Osteocyte (in vitro differentiated cells): ENCODE measurements at places on chromosomes 11 and 22.

DNA sequence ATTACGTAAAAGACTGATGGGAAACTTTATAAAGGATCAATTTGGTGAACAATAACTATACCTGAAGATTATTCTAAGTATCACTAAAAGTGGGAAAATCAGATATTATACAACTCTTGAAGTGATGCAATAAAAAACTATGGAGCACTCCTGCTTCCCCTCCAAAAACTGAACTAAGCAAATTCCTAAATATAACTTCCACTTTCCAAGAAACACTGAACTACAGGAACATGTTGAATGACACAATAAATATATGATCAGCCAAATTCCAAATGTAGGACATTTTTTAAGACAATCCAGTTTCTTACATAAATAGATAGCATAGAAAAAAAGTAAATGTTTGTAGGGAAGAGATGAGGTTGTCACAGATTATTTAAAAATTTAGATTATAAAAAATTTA lies 102.1 kb upstream of the APOA1 start:
- DNase-seq, result no peak

- DNase-seq, result no peak
These were observed 10.8 kb downstream of the DNAL4 start for GRCh38 chr22:38783095-38783615.

GRCh38 chr22:46240506-46240905 lies 9.6 kb downstream of the CDPF1 start:
- DNase-seq, result no peak

- no peak for DNase-seq
These were observed 12.6 kb upstream of the SPON1 start for GRCh38 chr11:13949876-13950275.

DNA sequence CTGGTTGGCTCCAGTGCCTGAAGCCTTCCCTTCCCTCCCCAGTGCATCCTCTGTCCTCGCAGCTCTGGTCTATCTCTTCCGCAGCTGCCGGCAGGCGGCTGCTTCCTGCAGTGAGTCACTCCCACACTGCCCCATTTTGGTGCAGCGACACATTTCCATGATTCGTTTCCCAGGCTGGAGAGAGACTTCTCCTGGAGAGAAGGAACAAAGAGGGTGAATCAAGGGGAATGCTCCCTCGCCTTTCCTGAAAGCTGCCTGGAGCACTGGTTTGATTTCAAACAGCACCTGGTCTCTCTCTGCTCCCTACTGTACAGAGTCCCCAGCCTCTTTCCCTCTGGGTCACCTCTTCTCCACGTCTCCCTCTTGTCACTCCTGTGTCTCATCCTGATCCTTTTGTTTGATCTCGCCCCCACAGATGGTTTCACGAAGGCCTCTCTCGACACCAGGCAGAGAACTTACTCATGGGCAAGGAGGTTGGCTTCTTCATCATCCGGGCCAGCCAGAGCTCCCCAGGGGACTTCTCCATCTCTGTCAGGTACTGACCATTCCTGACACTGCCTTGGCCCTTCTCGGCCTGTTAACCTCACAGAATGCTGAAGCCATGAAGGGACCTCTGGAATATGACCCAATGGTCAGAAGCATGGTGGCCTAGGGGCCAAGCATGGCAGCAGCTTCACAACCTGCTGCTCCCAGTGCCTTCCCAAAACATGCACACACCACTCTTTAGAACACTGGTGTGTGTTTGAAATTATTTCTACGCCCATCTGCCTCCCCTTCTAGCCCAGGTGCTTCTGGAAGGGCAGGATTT lies at the start of gene TMA7B:
Gene TMA7B (plus strand): TSS at position 758 of the 808 bp plus-strand sequence. CDS start 3,978 bp downstream, outside the sequence.
- DNase-seq, result no peak

DNA sequence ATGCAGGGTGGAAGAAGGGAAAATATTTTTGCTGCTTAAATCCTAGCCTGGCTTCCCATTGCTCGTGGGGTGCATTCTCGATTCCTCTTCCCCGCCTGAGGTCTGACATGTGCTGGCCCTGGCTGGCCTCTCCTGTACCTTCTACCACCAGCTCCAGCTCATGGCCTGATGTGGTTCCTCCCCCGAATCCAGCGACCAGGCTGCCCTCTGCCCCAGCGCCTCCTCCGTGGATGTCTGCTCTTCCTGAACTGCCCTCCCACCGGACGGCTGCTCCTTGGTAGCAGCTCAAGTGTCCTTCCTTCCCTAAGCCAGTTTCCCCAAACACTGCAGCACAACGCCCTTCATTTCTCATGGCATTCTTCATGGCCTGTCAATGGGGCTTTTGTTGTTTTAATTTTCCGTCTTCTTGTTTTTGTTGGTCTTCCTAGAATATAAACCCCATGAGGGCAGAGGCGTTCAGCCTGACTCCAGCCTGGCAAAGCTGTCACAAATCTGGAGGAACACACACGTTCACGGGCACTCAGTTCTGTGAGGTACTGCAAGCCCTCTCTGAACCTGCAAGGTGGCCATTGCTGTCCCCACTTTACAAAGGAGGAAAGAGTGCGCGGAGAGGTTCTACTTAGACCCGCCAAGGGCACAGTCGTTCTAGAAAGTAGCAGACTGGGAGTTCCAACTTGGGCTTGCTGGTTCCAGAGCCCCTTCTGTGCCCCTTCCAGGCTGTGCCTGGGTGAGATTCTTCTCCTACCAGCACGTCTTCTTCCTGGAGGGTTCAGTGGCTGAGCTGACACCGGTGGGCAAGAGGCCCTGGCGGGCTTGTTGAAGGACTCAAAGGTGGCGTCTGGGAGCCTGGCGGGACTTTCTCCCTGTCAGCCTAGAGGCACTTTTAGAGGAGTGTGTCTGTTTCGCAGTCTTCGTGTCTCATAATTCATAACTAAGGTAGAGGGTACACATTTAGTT lies 953 bp upstream of the LRP5 start:
- DNase-seq, result no peak

DNA sequence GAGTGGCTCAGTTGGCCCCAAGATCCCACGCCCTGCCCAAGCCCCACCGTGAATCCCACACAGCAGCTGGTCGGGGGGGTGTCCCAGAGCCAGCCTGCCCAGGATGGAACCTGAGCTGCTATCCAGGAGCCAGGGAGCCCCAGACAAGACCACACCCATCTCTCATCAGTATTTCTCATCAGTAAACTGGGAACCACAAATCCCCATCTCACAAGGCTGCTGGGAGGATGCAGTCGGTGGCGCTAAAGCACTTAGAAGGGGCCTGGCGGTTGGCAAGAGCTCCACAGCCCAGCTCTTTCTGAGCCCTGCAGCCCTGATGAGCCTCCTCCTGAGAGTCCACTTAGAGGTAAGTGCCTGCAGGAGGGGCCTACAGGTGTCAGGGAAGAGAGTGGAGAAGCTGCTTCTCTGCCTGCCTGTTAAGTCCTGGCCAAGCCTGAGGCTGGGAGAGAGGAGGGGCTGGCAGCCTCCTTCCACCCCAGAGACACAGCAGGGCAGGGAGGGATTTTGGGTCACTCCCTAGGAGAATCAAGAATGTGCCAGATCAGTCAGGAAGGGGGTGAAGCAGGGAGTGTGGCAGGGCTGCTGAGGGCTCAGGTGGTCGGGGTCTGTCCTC lies 6.1 kb downstream of the FADS3 start:
- no peak for DNase-seq

DNA sequence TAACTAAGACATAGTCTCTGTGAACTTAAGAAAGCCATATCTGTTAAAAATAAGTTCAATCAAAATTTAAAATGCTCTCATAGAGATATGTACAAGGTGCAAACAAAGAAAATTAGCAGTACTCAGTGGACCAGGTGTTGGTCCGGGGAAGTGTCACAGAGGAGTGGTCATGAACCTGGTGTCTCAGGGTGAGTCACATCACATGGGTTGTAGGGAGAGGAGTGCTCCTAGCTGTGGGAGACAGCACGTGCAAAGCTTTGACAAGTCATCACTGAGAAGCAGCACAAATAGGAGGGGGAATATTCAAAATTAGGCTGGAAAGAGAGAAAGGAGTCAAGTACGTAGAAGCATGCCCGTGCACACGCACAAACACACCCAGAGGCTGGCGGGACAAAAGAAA lies 438.1 kb downstream of the NTM start:
- DNase-seq, result no peak

DNA sequence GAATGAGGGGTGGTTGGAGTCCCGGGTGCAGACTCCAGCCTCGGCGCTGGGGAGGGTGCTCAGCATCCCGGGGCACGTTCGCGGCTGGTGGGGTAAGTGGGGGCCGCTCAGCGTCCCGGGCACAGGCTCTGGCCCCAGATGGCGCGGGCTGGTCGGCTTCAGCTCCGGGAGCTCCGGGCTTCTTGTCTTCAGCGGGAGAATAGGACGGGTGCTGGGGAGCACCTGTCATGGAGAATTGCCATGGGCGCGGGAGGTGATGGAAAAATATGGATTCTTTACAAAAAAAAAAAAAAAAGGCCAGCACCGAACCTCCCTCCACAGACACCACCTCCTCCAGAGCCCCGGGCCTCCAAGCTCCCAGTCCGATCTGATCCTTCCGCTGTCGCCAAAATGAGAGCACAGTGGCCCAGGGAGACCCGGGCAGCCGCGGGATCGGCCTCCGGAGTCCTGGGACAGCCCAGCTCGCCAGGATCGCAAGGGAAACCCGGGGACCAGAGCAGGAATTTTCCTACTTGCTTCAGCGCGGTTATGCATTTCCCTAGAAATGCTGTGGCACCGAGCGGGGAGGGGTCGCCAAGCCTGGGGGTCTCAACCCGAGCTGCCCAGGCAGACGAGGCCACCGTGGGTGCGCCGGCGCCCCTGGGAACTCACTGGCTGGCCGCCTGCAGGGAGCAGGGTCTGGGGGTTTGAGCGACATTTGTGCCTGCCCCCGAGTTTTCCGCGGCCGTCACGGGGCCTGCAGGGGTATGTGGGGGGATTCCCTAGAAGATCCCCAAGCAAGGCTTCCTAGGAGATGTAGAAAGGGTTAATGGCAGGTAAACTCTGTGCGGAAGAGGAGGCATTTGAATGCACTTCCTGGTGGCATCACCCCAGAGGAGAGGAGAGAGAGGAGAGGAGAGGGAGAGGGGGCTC lies 1336.9 kb downstream of the BRD1 start:
- peak; percentile 84 for DNase-seq

- no peak for DNase-seq
These were observed 2.3 kb upstream of the PNPLA2 start for GRCh38 chr11:816433-816779.

DNA sequence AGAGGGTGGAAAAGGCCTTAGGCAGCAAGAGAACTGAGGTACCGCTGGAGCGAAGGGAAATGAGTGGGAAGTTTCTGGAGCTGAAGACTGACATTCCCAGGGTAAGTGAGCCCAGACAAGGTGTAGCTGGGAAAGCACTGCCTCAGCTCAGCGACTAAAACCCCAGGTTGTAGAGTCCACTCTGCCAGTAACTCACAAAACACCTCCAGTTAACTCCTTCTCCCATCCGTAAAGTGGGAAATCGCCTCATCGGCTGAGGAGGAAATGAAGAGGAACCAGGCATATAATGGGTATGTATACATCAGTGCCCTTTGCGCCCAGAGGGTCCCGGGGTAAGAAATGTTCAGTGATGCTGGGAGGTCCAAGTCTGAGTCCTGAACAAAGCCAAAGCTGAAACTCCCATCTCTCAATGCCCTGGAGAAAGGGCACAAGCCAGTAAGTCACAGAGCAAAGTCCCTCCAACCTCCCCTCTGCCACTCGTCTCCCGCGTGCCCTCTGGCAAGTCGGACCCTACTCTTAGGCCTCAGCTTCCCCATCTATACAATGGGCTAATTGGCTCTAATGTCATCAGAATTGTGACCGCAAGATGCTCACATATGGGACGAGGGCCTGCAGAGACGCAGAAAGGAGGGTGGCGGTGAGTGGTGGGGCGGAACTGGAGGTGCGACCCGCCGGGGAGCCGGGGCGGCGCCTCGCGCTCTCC lies 588 bp downstream of the VPS37C start:
- DNase-seq, result no peak

DNA sequence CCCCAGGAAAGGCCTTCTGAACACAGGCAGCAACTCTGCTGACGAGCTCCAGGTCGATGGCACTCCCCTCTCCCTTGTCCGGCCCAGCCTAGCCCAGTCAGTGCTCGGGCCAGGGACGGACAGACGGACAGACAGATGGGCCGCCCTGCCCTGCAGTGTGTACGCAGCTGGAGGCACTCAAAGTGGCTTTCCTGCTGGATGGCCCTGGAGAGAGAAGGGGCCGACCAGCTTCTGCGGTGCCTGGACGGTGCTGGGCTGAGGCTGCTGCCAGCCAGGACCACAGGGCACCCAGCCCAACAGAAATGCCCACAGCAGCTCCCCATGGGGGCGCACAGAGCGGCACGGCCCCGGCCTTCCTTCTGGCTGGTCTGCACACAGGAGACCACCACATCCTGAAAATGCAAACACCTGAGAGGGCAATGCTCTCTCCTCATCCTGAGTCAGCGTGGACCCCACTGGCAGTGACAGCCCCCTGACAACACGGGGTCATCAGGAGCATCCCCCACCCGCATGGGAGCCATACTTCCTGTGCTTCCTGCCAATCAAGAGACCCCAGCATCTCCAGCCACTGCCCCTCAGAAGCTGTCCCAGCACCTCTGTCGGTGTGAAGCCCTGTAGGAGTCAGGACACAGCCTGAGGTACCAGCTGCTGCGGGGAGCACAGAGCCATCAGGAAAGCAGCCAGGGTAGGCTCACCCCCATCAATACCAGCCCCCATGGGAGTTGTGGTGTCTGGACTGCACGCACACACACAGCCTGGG lies 692 bp upstream of the MOB2 start:
- no peak for DNase-seq

DNA sequence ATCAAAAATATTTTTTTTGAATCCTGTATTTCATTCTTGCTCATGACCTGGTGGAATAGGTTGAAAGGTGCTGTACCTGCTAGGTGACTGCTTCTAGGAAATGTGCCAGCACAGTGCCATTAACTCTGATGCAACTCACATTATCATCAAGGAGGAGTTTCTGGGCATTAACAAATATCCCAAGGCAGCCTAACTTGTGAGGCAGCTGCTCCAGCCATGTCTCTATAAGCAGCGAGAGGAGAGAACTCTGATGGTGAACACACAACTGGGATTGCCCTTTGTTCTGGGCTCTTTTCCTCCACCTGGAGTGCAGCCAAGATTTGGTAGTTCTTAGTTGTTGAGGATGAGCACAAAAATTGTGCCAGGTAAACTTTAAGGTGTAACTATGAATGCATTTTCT lies 25.6 kb downstream of the HEPHL1 start:
- DNase-seq, result no peak

DNA sequence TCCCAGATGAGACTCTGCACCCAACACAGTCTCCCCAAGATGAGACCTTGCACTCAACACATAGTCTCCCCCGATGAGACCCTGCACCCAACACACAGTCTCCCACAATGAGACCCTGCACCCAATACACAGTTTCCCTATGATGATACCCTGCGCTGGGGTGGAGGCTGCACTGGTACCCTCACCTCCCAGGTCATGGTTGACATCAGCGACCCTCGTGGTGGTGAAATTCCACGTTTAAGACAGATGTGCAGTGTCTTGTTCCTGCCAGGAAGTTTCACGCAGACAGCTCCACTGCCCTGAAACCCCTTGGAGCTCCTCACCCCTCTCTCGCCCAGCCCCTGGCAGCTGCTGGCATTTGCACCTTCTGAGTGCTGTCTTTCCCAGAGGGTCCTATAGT lies 9.5 kb downstream of the MUC5AC start:
- DNase-seq, result no peak
